Fibroblast of villous mesenchyme (primary cell): ENCODE measurements at places on chromosomes 1 and 21. TPM values are rescaled to one million over a fixed set of nuclear protein-coding genes. Genes with fewer than 3 reads are reported as not detected.

PPIE gene
- total RNA-seq: 23.8 and 31.1 TPM in 2 replicates

- DNase-seq: no peak
These were observed 15.7 kb downstream of the BTBD8 start for GRCh38 chr1:92095874-92096273.

NR1I3 gene
- total RNA-seq: not detected in 2 replicates

ST6GALNAC3 gene
- total RNA-seq: 1.3 TPM in 2 replicates

DNA sequence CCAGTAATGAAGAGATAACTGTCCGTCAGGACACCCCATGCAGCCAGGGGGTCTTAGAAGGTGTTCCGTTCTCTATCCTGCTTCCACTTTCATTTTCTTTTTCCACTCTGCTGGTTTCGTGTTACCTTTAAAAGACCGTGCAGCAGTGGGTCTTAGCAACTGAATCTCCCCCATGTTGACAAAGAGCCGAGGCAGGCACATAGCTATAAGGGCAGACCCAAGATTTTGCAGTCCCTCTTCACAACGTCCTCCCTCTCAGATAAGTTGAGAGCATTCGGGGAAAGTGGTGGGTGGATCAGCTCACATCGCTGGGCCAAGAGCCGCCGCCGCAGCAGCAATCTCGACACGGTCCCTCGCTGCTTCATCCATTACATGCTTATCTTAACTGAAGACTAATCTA, 355.5 kb downstream of the LMO4 start:
- DNase-seq: peak; percentile 68

GRCh38 chr21:39363607-39364555, 15.0 kb upstream of the HMGN1 start:
- peak; percentile 58 for DNase-seq

DNA sequence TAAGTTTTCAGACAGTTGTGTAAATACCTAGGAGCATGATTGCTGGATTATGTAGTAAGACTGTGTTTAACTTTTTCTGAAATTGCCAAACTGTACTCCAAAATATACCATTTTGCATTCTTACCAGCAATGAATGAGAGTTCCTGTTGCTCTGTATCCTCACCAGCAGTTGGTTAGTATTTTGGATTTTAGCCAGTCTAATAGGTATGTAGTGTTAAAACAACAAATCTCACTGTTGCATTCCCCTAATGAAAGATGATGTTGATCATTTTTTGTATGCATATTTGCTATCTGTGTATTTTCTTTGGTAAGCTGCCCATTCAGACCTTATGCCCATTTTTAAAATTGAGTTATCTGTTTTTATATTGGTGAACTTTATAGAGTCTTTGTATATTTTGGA, 89.9 kb downstream of the RASAL2 start:
- DNase-seq: no peak

POLR3C gene
- total RNA-seq: 41.5 and 53.1 TPM in 2 replicates

DNA sequence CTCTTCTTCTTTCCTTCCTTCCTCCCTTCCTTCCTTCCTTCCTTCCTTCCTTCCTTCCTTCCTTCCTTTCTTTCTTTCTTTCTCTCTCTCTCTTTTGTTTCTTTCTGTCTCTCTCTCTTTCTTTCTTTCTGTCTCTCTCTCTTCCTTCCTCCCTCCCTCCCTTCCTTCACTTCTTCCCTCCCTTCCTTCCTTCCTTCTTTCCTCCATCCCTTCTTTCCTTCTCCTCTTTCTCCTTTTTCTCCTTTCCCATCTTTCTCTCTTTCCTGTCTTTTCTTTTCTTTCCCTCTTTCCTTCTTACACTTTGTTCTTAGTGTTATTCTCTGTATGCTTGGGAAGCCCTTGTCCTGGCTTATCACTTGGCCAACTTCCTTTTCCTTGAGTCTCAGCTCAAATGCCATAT, 72.5 kb upstream of the MPC2 start:
- DNase-seq: no peak

DNA sequence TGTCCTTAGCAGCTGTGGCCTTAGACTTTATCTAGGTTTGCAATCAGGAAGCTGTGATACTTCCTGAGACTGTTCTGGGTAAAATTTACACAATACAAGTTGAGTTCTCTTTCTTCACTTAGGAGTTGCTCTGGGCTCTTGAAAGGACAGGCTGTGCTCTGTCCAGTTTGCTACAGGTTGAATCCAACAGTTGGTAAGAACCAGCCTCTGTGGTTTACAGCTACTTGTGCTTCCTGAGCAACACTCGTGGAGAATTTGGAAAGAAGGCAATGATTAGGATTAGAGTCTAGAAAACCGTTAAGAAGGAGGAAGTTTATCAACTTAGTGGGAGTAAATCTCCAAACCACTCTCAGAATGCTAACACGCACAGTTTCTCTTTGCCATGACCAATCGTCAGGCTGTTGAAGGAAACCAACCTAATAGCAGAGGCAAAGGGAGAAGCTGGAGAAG, 26.8 kb downstream of the GFI1 start:
- no peak for DNase-seq

GRCh38 chr21:46185716-46186115, 1.5 kb upstream of the SPATC1L start:
- no peak for DNase-seq

DNA sequence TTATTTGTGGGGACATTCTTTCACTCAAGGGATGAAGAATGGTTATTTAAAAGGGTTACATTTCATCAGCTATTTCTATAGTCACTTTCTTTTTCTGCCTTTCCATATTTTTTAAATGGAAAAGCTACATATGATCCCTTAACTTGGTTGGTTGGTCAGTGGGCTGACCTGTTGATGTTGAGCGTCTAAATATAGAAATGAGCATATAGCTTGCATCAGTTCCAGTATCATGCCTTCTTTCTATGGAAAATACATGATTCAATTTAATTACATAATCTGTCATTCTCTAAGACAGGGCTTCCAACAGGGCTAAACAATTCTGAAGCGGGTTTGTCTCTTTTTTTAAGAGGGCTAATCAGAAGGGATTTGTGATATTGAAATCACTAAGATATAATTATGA, 40.6 kb downstream of the TYW3 start:
- DNase-seq: no peak

MIXL1 gene
- total RNA-seq: 0.43 TPM in 1 of 2 replicates, not detected in the other

GRCh38 chr1:180946056-180946455, 33.4 kb downstream of the KIAA1614 start:
- no peak for DNase-seq

- no peak for DNase-seq
These were observed 151.7 kb downstream of the LYPLAL1 start for GRCh38 chr1:219325368-219325742.

FCMR gene
- 1.3 and 1.6 TPM in 2 replicates for total RNA-seq

DNA sequence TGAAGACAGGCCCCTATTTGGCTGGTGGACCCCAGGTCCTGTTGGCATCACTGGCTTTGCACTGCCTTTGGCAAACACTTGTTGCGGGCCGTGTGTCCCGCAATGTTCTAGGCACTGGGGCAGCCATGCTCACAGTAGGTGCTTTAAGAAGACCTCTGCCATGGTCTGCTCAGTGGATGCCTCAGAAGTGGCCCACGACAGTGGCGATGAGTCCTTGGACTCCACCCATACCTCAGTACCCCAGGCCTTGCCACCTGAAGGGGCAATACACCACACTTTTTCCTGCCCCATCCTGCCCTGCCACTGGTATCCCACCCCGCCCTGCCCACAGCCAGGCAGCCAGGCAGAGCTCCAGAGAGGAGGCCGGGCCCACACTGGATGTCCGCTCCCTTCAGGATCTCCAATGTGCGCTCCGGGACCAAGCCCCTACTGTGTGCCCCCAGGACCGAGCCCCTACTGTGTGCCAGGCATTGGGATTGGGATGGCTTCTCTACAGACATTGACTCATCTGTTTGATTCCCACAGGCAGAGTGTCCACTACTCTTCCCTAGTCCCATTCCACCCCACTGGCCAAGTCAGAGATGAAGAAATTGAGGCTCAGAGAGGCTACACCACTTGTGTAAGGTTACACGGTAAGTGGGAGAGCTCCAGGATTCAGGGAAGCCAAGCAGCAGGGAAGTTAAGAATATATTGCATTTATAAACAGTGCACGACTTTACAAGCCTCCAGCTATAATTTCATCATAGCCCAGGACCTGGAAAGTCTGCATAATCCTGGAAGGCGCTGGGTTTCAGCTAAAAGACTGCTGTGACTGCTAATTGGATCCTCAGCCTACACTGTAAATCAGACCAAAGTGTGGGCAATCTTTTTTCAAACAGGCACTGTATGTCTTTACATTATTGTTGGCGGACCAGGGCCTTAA, 101.6 kb downstream of the DMRTB1 start:
- DNase-seq: peak; percentile 79

DNA sequence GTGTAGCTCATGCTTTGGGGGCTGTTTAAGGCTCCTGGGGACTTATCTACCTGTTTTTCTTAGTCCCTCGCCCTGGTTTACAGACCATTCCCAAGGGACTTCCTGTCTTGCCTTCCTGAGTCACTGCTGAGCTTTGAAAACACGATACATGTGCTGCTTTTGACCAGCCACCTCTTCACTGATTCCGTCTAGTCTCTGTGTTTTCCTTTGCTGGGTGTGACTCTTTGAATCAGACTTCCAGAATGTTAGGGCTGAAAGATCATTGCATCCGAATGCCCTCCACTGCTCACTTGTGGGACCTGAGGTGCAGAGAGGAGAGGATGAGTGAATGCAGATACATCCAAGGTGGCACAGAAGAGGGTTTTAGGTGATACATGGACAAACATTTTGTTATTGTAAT, 35.4 kb upstream of the CITED4 start:
- peak; percentile 16 for DNase-seq

DNA sequence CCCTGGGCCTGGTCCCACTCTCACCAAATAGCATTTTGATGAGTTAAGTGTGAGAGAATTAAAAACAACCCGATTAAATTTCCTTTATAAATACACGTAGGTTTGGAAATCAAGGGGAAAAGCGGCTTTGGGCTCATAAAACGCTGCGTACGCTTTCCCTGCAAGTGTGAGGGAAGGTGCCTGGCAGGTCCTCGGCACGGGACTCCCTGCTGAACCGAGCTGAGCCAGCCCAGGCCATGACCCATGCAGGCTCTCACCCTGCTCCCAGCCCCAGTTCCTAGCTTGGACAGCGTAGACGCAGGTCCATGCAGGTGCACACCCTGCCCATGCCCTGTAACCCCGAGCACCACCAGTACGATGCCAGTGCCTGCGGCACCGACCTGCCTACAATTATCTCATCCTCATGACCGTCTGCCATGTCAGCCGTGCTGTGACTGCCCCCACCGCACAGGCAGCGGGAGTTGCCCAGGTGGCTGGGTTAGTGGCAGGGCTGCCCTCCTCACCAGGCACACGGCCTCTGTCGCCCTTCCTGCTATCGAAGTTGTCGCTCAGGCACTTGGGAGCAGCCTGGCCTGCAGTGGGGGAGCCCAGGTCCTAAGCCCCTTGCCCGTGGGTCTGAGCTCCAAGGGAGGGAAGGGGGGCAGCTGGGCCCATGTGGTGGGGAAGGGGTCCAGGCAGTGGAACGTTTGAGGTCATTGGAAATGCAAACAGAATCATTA, 41.0 kb upstream of the ACTRT2 start:
- no peak for DNase-seq

DNA sequence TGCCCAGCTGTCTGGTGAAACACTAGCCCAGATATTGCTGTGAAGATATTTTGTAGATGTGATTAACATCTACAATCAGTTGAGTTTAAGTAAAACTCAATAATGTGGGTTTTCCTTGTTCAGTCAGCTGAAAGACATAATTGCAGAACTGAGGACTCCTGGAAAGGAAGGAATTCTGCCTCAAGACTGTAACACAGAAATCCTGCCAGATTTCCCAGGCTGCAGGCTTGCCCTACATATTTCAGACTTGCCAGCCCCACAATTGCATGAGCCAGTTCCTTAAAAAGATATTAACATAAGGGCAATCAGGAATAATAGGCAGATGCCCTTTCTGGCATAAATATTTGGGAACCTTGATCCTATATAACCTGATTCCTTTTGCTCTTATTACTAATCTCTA, 14.2 kb upstream of the NIBAN1 start:
- no peak for DNase-seq

DNA sequence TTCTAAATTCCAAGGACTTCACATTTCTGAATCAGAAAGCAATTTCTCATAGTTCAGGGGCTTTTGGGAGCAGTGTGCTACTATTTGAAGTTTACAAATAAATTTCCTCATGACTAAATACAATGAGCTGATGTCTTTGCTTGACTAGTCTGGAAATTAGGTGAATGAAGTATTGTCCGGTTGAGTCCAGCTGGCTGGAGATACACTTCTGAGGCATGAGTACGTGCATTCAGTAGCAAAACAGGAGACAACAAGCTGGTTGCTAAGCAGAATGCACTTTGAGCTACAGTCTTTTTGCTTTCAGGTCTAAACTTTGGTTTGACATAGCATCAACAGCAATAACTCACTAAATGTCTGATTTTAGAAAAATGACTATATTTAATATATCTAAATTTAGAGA, 27.1 kb downstream of the ZNHIT6 start:
- DNase-seq: no peak

- DNase-seq: peak; percentile 83
These were observed 47.1 kb upstream of the DYNLT5 start for GRCh38 chr1:66705110-66705509.

LEFTY1 gene
- total RNA-seq: 0.32 TPM in 1 of 2 replicates, not detected in the other

SLC66A1 gene
- 18.6 and 28.3 TPM in 2 replicates for total RNA-seq

GON4L gene
- 35.8 and 42.7 TPM in 2 replicates for total RNA-seq

DNA sequence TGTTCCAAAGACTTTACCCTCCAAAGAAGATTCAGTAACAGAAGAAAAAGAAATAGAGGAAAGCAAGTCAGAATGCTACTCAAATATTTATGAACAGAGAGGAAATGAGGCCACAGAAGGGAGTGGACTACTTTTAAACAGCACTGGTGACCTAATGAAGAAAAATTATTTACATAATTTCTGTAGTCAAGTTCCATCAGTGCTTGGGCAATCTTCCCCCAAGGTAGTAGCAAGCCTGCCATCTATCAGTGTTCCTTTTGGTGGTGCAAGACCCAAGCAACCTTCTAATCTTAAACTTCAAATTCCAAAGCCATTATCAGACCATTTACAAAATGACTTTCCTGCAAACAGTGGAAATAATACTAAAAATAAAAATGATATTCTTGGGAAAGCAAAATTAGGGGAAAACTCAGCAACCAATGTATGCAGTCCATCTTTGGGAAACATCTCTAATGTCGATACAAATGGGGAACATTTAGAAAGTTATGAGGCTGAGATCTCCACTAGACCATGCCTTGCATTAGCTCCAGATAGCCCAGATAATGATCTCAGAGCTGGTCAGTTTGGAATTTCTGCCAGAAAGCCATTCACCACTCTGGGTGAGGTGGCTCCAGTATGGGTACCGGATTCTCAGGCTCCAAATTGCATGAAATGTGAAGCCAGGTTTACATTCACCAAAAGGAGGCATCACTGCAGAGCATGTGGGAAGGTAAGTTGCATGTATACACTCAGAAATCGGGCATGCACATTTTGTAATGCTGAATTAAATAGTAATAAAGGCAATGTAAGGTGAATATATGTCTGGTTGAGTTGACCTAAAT, 97.2 kb downstream of the ZFYVE9 start:
- peak; percentile 55 for DNase-seq

APOBEC4 gene
- total RNA-seq: not detected in 2 replicates
